ENCODE measurements at places on chromosomes 2 and 18.

GRCh38 chr18:34746614-34747013 lies 36.5 kb downstream of the DTNA start:
- DNase-seq: no peak

- no peak for DNase-seq
Observed at GRCh38 chr18:46542545-46542944, 114.5 kb downstream of the LOXHD1 start.

DNA sequence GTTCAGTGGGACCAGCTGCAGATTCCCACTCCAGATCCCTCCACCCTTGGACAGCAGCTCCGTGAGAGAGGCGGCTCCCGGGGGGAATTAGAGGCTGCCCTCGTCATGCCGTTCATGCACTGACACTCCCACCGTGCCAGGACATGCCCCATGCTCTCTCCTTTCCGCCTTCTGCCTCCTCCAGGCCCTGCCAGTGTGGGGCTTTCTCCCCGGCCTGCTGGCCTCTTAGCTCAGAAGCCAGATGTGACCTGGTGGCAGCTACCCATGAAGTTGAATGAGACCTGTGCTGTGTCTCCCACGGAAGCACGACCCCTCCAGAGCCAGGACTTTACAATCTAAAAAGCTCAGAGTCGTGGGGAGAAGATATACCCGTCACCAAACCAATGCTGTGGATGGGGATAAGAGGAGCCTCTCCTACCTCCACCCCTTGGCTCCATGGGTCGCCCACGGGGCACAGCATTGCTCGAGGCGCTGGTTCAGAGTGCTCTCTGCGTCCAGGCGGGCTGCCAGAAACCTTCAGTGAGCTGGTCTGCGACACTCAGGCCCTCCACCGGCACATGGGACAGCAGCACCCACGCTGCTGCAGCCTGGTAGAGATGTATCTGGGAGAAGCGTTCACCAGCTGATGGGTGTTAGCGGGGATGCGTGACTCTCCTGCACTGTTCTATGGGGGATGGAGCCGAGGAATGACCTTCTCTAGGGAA lies 111.0 kb upstream of the GPC1 start:
- no peak for DNase-seq

GRCh38 chr18:6807515-6808257 lies 78.2 kb downstream of the ARHGAP28 start:
- DNase-seq: no peak

GRCh38 chr18:24246143-24246542 lies 107.3 kb downstream of the CABYR start:
- no peak for DNase-seq

- DNase-seq: no peak
Observed at GRCh38 chr2:85524336-85524908, 14.5 kb upstream of the MAT2A start.

All from NCI-H1092 (cell line).